ENCODE measurements at places on chromosomes 1 and 21. TPM values are rescaled to one million over a fixed set of nuclear protein-coding genes. Genes with fewer than 3 reads are reported as not detected.

Gene FAM110D
- 0.81 TPM for total RNA-seq

Gene ZNF678
- total RNA-seq, result 14.8 TPM

Gene SYCP1
- total RNA-seq, result not detected

Gene MRPL39
- 8.1 TPM for total RNA-seq

Gene LCE3E
- not detected for total RNA-seq

Data from hematopoietic multipotent progenitor cell (in vitro differentiated cells).